Naive thymus-derived CD8-positive, alpha-beta T cell (primary cell): ENCODE measurements at places on chromosomes 16 and 17.

- no peak overlapping the region for H3K27ac ChIP-seq
- DNase-seq: no peak
- peak overlapping the region; percentile 10 for H3K4me3 ChIP-seq
- peaks cover 77% of the 10 kb centered on the region for H3K4me1 ChIP-seq
- no peaks in the 10 kb centered on the region for H3K36me3 ChIP-seq
- H3K27me3 ChIP-seq: no peaks in the 10 kb centered on the region
Observed at GRCh38 chr17:66466840-66467367, 164.5 kb downstream of the PRKCA start.

DNA sequence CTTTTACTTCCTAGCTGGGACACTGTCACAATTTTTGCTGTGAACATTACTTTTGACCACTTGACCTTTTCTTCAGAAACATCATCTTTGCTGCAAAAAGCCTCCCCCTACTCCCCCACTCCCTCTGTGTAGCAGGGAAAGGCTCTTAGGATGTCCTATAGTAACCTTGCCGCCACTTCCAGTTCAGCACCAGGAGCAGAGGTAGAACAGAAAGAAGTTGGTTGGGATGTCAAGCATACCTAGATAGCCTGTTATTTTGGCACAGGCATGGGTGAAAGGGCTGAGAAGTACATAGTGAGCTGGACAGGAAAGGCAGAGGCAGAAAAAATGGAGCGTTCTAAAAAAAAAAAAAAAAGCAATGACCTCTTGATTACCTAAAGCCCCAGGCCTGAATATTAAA, 31.3 kb downstream of the SMIM36 start:
- DNase-seq: no peak
- H3K27ac ChIP-seq: no peak overlapping the region
- no peaks in the 10 kb centered on the region for H3K4me1 ChIP-seq
- H3K36me3 ChIP-seq: no peaks in the 10 kb centered on the region
- H3K4me3 ChIP-seq: no peak overlapping the region
- peaks cover 6% of the 10 kb centered on the region for H3K27me3 ChIP-seq

DNA sequence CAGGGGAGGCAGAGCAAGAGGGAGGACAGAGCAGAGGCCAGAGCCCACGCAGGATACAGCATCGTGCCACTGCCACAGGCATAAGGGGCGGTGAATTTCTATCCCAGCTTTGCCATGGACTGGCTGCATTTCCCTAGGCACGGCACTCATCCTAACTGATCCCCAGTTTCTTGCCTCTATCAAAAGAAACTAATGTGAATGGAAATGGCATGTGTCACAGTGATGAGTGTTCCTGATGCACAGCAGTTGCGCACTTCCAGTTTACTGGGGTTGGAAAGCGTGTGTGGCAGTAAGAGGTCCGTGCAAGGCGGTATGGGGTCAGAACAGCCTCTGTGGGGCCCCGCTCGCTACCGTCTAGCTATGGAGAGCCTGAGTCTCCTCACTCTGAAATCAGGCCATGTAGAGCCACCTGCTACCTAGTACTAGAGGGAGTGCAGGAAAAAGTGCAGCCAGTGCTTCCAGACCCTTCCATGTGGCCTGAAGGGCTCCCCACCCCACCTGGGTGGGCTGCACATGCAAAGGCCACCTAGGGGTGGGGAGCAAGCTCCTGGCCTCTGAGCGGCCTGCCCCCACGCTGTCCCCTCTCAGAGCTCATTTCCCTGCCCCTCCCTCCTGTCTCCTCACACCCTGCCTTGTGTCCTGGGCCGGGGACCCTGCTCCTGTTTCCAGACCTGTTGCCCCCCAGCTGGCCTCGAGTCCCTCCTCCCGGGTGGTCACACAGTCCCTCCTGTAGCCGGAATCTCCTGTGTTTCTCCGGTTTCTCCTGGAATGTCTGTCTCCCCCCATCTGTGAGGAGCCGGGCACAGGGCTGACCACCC, 5.0 kb upstream of the KCNJ18 start:
- no peaks in the 10 kb centered on the region for H3K36me3 ChIP-seq
- H3K27me3 ChIP-seq: no peaks in the 10 kb centered on the region
- no peak overlapping the region for H3K27ac ChIP-seq
- H3K4me1 ChIP-seq: no peaks in the 10 kb centered on the region

GRCh38 chr17:81888988-81889595, 2.3 kb downstream of the ALYREF start:
- no peak overlapping the region for H3K27ac ChIP-seq
- peaks cover 6% of the 10 kb centered on the region for H3K36me3 ChIP-seq
- peak overlapping the region; percentile 51 for H3K4me3 ChIP-seq
- H3K4me1 ChIP-seq: peaks cover 13% of the 10 kb centered on the region
- no peaks in the 10 kb centered on the region for H3K27me3 ChIP-seq
- DNase-seq: no peak

- DNase-seq: no peak
- H3K27me3 ChIP-seq: no peaks in the 10 kb centered on the region
- peaks cover 3% of the 10 kb centered on the region for H3K36me3 ChIP-seq
- no peak overlapping the region for H3K27ac ChIP-seq
- no peaks in the 10 kb centered on the region for H3K4me1 ChIP-seq
Observed at GRCh38 chr16:85535352-85536072, 77.6 kb upstream of the GSE1 start.

DNA sequence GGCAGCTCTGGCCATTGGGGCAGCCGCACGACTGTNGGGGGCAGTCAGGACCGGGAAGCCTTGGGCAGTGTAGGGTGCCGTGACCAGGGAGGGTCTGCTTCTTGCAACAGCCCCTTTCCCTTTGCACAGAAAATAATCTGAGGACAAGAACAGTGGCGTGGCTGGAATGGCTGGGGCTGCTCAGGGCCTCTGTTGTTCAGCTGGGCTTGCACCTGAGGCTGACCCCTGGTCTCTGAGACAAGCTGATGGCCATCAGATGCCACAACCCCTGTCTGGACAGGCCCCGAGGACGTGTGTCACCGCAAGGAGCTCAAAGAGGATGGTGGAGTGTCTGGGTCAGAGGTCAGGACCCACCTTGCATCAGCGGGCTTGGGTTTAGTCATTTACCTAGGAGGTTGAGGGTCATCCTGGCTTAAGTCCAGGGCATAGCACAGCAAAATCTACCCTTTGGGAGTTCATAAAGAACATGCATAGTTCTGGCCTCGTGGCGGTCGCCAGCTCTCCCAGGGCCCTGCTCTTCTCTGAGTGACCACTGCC, 46.9 kb downstream of the METRNL start:
- DNase-seq: no peak
- peaks cover 32% of the 10 kb centered on the region for H3K4me1 ChIP-seq
- H3K4me3 ChIP-seq: no peak overlapping the region
- peaks cover 46% of the 10 kb centered on the region for H3K27me3 ChIP-seq
- no peaks in the 10 kb centered on the region for H3K36me3 ChIP-seq
- H3K27ac ChIP-seq: no peak overlapping the region

- peaks cover 3% of the 10 kb centered on the region for H3K4me1 ChIP-seq
- H3K27ac ChIP-seq: no peak overlapping the region
- H3K4me3 ChIP-seq: no peak overlapping the region
- no peak for DNase-seq
Observed at GRCh38 chr16:51763072-51763661, 612.1 kb upstream of the SALL1 start.

DNA sequence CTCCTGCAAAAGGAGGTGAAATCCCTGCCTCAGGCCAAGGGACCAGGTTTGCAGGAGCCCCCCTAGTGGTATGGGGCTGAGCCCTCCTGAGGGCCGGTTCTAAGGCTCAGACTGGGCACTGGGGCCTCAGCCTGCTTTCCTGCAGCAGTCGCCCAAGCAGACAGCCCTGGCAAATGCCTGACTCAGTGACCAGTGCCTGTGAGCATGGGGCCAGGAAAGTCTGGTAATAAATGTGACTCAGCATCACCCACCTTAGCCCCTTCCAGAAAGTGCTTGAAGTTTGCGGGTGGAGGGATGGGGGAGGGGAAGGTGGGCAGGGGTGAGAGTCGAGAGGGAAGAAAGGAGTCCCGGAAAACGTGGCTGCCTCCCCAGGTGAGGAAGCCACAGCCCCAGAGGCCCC, 2.1 kb downstream of the MC1R start:
- peaks cover 19% of the 10 kb centered on the region for H3K27me3 ChIP-seq
- H3K27ac ChIP-seq: no peak overlapping the region
- no peaks in the 10 kb centered on the region for H3K36me3 ChIP-seq
- DNase-seq: no peak
- peaks cover 56% of the 10 kb centered on the region for H3K4me1 ChIP-seq

DNA sequence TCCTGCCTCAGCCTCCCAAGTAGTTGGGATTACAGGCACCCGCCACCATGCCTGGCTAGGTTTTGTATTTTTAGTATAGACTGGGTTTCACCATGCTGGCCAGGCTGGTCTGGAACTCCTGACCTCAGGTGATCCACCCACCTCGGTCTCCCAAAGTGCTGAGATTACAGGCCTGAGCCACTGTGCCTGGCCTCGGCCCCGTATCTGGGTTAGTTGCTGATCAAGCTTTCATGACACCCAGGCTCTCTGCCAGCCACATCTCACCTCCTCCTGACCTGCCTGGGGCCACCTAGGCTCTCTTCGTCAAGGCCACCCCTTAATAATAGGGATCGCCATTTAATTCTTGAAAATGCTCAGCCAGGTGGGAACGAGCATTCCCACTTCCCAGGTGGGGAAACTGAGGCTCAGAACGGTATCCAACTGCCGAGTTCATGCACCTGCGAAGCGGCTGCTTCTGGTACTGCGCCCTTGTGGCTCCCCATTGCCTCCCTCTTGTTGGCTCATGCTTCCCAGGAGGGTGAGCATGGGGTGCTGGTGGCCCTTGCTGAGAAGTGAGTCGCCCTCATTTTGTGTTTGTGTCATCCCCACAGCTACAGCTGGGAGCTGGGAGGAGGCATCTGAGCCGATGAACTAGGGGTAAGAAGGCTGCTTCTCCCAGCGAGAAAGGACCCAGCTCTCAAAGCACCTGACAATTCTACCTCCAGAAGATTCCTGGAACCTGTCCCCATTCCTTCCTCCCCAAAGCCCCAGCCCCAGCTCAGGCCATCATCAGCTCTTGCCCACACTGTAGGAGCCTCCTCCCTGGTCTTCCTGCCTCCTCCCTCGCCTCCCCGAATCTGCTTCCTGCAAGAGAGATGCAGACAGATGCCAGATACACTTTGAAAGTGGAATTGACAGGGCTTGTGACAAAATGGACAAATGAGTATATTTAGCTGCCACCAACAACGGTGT, 17.3 kb upstream of the SNN start:
- peak overlapping the region; percentile 38 for H3K27ac ChIP-seq
- H3K27me3 ChIP-seq: no peaks in the 10 kb centered on the region
- DNase-seq: no peak
- no peak overlapping the region for H3K4me3 ChIP-seq

DNA sequence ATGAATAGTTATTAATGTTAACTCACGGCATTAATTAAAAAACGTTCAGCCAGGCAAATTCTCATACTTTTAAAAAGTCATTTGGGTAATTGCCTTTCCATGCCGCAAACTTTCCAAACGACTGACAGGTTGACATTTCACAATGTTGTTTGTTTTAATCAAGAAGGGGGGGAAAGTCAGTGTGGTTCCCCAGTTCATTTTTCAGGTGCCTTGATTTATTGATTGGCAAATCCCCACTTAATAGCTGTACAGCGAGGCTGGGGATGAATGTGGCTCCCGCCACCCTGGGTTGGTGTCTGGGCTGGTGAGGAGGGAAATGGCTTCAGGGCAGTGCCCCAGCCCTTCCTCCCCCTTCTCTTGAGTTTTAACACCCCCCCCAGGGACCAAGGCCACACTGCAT, 318.0 kb downstream of the SOX9 start:
- no peak overlapping the region for H3K4me3 ChIP-seq
- H3K36me3 ChIP-seq: no peaks in the 10 kb centered on the region
- no peaks in the 10 kb centered on the region for H3K4me1 ChIP-seq
- no peak for DNase-seq

- no peak overlapping the region for H3K4me3 ChIP-seq
- peaks cover 87% of the 10 kb centered on the region for H3K36me3 ChIP-seq
- H3K27me3 ChIP-seq: no peaks in the 10 kb centered on the region
- DNase-seq: no peak
Observed at GRCh38 chr17:19935169-19935568, 42.5 kb downstream of the AKAP10 start.

DNA sequence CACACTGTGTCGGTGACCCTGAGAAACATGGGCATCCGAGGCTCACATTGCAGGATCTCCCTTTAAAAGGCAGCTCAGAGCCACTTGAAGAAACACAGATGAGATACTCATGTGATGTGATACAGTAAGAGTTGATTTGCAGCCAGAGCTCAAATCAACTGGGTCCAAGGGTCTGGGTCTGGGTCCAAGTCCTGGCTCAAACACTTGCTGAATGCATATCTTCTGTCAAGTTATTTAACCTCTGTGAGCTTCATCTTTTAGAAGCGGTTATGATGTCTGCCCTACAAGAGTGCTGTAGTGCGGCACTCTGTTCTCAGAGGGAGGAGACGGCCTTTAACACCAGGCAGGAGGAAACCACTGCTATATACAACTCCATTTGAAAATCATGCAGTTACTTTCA, 6.4 kb downstream of the KRT38 start:
- no peaks in the 10 kb centered on the region for H3K36me3 ChIP-seq
- H3K4me3 ChIP-seq: no peak overlapping the region
- no peak for DNase-seq

DNA sequence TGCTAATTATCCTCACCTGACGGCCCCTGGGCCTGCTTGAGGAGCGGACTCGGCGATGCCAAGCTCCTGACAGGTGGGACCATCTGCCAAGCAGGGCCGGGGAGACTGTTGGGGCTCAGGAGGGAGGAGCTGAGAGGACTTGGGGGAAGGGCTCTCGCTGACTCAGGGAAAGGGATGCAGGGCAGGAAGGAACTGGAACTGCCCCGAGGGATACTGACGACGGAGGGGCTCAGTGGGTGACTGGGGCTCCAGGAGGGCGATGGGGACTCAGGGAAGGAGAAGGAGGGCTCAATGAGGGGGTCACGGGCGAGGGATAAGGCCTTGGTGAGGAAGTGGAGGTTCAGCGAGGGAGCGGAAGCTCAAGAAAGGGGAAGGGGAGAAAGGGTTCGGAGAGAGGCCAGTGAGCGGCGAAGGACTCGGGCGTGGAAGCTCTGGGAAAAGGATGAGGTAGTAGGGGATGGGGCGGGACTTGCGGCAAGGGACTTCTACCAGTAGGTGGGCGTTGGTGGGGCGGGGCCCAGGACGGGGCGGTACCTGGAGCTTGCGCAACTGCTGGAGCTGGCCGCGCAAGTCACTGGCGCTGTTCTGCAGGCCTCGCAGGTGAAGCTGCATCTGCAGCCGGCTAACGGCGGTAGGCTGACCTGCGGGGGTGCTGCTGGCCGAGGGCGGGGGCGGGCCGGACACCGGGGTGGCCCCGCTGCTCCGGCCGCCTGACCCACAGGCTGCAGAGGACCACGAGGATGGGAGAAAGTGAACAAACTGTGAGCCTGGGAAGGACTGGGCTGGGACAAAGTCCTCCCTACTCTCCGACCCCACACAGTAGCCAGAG, 46.5 kb downstream of the SRCIN1 start:
- H3K36me3 ChIP-seq: no peaks in the 10 kb centered on the region
- peak overlapping the region; percentile 98 for H3K4me3 ChIP-seq
- peaks cover 41% of the 10 kb centered on the region for H3K4me1 ChIP-seq
- H3K27ac ChIP-seq: peak overlapping the region; percentile 71
- peak; percentile 88 for DNase-seq
- peaks cover 33% of the 10 kb centered on the region for H3K27me3 ChIP-seq

DNA sequence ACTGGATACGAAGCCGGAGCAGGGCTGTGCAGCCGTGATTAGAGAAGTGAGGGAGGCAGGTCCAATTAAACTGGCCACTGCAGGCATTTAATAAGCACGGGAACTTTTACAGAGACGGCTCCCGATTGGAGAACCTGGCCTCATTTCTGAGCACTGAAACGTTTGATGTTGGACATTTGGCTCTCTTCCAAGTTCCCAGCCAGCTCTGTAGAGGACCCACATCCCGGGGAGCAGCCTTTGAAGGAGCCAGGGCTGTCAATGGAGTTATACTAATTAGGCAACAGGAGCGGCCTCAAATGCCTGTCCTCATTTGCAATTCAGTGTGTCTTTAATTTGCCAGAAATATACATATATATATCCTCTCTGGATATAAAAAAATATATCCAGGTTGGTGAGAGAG, 499.4 kb upstream of the C16orf82 start:
- DNase-seq: no peak
- peaks cover 19% of the 10 kb centered on the region for H3K27me3 ChIP-seq
- H3K36me3 ChIP-seq: no peaks in the 10 kb centered on the region
